ENCODE measurements at places on chromosomes 7 and 10.

GRCh38 chr7:17725821-17726220, 214.5 kb downstream of the SNX13 start:
- DNase-seq = no peak

DNA sequence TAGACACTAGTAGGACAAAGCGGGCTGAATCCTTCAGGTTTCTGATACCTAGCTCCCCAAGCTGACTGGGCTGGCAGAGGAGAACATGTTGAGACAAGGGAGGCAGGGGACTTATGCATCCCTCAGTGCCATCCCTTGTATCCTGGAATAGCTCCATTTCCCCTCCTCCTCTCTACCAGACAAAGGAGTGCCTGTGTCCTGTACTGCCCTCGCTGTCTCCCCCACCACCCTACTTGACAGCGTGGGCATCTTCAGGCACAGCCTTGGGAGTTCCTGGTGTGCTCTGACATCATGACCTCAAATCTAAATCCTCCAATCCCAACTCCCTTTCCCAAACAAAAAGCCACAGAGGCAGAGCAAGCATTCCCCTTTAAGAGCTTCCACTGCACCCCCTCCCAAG, 9.0 kb downstream of the SFXN3 start:
- no peak for DNase-seq

GRCh38 chr10:93437086-93437945, 44.8 kb downstream of the MYOF start:
- DNase-seq = peak; percentile 72

DNA sequence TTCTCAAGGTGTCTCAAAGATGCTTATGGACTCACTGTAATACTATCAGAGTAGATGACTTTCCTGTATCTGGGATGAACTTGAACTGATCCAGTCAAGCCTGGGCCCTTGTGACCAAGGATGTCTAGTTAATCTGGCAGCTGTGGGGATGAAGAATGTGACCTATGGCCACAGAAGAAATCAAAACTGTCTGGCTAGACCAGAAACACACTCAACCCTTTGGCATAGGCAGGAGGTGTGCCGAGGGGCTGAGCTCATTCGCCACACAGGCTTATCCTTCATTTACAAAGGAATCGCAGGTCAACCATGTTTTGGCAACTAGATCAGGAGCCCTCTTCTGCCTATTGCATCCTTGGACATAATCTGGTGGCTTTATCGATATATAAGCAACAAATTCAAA, 110.6 kb downstream of the ATXN7L1 start:
- DNase-seq = no peak

GRCh38 chr10:16866541-16867275, 49.5 kb upstream of the RSU1 start:
- DNase-seq = no peak

- no peak for DNase-seq
Measured at GRCh38 chr10:61175316-61175715, 231.3 kb upstream of the RHOBTB1 start.

- DNase-seq = no peak
Measured at GRCh38 chr10:122532601-122533296, 27.8 kb upstream of the DMBT1 start.

DNA sequence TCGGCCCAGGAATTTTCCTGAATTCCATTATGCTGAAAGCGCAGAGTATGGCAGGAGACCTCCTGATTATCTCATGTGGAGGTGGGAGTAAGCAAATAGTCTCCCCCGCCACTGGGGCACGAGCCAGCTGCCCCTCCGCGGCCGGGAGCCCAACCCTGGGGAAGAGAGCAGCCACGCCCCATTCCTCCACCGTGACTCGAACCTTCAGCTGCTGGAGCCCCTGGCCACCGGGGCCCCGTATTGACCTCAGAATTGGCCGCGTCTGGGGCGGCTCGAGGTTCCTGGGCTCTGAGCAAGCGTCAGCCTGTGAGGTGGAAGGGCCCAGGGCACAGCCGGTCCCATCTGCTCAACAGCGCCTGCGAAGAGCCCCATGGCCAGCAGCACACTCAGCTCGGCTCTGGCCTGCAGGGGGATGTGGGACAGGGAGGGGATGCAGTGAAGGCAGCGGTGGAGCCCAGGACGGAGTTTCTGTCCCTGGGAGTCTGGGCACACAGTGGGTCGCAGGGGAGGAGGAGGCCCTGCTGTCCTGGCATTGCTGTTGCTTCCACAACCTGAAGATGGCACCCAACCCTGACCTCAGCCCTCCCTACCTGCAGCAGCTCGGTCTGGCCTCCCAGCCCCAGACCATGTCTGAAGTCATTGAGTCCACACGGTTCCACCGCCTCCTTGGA, 97.8 kb downstream of the CHST15 start:
- peak; percentile 80 for DNase-seq

DNA sequence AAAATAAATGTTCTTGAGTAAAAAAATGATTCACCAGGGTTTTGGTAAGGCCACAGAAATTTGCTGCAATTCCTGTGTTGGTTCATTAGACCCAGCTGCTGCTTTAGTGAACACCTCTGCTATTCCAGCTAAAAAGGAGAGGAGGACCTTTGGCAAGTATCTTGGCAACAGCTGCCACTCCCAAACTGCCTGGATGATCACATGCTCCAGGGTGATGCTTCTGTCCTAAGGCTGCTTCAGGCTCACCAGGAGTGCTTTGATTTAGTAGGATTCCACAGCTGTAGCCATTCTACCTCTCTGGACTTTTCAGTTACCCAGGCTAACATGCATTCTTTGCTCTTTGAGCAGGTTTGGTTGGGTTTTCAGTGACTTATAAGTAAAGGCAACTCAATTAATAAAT, 82.6 kb upstream of the NPVF start:
- no peak for DNase-seq

- no peak for DNase-seq
Measured at GRCh38 chr10:84391326-84391725, 62.9 kb downstream of the CCSER2 start.

GRCh38 chr10:74276416-74276815, 125.4 kb downstream of the ADK start:
- DNase-seq = no peak

DNA sequence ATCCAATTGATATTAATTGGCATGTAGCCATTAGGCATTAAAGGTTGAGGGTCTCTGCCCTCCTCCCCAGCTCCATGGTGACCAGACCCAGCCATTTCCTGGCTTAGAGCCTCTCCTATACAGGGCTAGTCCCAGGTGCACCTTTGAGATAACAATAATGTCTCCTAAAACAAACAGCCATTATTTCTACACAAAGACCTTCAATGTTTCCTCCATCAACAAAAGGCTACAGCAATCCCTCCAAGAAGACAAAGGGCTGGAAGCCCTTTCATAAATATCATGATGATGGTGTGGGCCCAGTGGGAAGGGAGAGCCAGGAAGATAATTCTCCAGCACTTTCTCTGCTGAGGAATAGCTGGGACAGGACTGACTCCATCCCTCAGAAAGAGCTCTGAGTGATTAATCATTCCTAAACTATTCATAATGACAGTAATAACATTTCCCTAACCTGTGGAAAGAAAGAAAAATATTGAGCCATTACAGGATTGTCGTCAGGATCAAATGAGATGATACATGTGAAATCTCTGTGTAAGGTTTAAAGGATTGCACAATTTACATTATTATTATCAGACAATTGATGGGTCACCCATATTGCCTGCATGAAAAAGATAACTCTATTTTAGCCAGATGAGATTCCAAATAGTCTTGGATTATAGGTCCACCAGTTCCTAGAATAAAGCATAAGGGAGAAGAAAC, 10.2 kb downstream of the PKD2L1 start:
- no peak for DNase-seq

DNA sequence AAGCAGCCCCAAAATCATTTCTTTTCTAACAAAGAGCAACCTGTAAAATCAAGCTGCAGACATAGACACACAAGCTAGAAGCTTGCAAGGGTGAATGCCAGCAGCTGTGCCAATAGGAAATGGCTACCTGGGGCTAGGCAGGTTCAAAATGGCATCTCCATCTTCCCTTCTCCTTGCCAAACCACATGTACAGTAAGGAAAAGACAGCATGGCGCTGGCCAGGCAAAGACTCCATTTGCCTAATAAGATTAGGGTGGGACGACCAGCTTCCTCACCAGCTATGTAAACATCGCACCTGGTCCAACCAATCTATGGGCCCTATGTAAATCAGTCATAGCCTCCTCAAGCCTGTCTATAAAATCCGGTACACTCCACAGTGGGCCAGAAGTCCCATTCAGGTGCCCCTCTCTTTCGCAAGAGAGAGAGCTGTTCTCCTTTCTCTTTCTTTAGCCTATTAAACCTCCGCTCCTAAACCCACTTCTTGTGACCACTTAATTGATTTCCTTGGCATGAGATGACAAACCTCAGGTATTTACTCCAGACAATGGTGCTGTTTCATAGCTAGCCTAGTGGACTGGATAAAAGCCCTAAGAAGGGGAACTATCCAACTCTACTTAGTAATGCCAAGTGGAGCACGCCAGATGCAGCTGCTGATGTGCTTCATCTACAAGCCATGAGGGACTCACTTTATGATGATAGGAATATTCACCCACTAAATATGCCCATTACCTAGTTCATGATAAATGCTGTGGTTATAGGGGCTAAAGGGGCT, 44.1 kb downstream of the HTR7 start:
- DNase-seq = no peak

DNA sequence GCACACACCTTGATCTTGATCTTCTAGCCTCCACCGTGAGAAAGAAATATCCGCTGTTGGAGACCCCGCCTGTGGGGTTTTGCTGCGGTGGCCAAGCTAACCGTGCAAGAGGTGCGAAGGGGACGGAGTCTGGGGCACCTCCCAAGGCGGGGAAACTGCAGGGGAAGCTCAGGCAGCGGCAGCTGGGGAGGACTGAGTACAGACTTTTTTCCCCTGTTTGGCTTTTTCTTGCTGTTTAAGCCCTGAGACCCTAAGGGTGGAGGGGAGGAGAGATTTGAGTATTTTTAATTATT, 108.0 kb downstream of the DNAJB6 start:
- DNase-seq = no peak

DNA sequence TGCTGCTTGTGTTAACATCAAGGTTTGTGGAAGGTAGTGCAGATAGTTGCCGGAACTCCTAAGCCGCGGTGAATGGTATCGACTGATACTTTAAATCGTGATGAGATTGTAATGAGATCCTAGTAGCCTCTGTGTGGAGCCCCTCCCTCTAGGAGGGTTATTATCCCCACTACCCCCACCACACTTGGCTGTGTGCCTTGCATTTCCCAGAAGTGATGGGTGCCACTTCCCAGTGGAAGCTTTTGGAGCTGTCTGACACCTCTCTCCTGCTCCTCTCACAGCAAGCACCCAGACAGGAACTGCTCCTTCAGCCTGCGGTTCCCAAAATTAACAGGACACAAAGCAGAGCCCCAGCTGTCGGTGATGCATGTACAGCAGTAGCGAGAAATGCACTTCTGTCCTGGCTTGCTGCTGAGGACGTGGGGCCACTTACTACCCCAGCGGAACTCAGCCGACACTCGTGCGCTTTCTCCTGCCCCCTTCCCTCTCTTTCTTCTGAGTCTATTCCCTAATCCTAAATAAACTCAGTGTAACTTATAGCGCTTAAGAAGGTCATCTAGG, 52.5 kb downstream of the PRKAG2 start:
- DNase-seq = no peak

DNA sequence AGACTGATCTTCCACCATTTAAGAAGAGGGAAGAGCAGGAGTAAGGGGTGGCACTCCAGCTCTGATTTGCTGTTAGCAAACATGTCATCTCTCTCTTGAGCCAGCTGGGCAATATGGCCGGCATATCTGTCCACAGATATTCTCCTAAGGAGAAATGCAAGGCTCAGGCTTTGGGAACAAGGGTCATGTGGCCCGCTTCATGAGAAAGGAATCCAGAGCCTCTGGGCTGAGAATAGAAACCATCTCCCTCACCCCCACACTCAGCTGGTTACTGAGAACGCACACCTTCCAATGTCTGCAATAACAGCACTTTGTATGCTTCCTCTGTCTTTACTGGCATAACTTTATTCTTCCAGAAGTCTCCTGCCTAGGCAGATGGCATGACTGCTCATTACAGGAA, 171.2 kb downstream of the ELMO1 start:
- no peak for DNase-seq

DNA sequence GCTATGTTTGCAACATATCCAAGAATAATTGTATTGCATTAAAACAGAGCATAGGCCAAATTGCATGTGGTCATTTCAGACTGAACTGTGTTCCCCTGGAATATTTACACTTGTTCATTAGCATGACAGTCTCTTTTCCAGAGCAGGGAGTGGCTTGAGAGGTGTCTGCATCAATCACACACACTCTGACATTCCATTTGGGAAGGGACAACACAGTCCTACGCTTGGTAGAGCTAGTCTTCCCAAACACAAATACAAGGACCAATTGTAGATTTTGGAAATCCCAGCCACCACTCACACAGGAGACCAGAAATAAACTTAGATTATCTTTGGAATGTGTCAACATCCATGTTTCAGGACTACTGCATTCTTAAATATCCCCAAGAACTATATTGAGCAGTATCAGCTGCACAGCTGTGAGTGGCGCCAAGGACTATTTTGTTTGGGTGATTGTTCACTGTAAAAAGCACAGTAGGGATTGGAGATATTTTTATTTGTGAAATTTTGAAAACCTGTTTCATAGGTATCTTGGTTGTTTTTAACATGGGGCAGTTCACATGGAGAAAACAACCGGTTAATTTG, 93.6 kb upstream of the PRR15 start:
- DNase-seq = no peak

DNA sequence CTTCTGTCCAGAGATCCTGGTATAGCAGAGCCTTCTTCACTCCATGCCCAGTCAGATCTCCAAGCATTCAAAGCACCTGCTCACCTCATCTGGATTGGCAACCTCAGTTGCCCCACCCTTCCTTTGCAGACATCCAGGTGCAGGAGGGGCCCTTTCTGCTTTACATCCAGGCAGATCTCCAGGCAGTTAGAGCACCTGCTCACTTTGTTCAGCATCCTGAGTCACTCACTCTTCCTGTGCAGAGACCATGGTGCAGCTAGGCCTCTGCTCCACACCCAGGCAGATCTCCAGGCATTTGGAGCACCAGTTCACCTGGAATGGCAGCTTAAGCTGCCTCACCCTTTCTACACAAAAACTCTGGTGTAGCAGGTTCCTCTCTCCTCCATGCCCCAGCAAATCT, 153.1 kb downstream of the CDK14 start:
- no peak for DNase-seq

DNA sequence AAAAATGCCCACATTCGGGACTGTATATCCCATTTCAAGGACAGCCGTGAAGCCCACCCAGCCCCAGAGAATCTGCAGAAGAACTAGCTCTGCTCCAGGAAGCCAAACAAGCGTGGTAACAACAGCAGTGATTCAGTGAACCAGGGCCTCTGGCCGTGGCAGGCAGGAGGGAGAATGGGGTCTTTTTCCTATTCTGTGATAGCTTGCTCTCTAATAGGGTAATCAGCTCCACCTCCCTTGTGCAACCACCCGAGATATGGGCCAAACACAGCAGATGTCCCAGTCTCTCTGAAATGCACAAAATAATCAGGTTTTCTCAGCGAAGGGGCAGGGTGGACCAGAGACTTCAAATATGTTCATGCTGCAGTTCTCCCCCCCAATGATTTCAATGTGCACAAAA, 35.8 kb downstream of the CHST15 start:
- DNase-seq = no peak
